ENCODE measurements at places on chromosomes 4 and X.

- no peak for DNase-seq
These were observed 274.5 kb upstream of the NOCT start for GRCh38 chr4:138740816-138741745.

- DNase-seq, result no peak
These were observed 321.6 kb downstream of the ARHGAP10 start for GRCh38 chr4:148053298-148054003.

DNA sequence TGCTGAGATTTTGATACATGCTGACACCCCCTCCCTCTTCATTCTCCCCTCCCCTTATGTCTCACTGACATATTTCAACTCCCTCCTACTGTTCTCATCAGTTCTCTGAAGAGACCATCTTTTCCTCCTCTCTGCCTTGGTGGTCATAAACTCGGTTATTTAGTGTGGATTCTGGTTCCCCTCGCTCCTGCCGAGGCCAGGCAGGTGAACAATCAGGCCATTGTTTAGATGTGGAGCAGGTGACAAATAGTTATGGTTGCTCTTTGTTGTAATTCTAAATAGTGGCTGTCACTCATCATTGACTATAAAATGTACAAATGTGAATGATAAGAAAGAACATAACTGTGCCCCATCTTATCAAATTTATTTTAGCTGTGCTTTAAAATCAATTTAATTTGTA, 324.6 kb downstream of the BCOR start:
- DNase-seq, result no peak

GRCh38 chr4:111636961-111637585, 508.2 kb upstream of the FAM241A start:
- DNase-seq, result no peak

DNA sequence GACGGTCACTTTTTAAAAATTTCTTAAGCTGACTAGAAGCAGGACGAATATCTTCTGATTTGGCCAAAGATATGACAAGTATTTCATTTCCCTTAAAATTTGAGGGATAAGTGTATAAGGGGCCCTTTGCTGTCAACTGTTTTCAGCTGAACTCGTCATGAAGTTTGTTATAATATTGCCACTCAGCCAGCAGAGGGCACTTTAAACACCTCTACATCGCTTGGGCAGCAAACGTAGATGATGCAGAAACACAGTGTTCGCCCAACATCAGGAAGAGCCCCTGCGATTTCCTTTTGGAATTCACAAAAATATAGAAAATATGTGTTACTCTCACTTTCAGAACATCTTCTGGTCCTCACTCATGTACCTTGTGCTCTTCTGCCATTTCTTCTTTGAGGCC, 435.7 kb upstream of the FMR1 start:
- DNase-seq, result peak; percentile 57

DNA sequence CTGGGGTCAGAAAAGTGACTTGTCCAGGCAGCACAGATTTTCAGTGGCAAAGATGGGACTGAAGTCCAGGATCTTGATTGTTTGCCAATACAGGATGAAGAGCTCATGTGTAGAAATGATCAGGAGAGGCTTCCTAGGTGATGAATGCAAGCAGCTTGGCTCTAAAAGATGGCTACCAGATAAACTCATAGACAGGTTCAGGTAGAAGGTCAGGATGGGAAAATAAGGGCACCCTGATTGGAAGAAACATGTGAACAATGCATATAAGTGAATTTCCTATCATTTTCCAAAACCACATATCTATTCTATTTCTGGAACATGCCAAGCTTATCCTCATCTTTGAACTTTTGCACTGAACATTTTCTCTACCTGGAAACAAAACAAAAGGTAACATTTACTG, 87.7 kb downstream of the FAM13A start:
- no peak for DNase-seq

DNA sequence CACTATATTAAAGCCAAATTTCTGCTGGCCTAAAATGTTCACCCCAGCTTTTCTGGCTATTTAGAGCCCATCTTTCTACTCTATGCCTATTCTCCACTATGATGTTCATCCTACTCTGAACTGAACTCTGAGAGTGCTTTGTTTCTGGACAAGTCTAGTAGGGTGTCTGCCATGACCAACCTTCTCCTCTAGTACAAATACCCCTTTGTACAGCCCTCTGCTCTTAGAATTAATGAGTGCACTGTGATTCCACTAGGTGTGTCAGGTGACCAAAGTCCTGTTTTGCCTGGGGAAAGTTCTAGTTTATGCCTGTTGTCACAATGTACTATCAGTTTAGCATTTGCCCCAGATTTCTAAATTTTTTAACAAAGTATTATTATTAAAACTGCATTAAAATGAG, 388.1 kb upstream of the MAD2L1 start:
- DNase-seq, result no peak

DNA sequence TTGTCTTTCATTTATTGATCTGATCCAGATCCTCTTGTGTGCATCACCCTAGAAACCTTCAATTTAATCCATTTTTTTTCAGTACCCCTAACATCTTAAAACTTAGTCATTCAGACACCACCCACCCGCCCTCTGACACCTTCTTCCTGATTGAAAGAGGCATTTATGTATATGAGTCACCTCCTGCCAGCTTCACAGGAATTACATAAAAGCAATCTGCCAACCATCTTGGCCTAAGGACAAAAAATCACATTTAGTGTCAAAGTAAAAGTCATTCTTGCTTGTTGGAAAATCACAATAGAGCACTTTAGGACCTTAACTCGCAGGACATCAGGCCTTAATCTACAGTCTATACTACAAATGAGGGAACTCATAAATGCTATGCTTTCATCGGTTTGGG, 52.1 kb downstream of the NDST3 start:
- no peak for DNase-seq

DNA sequence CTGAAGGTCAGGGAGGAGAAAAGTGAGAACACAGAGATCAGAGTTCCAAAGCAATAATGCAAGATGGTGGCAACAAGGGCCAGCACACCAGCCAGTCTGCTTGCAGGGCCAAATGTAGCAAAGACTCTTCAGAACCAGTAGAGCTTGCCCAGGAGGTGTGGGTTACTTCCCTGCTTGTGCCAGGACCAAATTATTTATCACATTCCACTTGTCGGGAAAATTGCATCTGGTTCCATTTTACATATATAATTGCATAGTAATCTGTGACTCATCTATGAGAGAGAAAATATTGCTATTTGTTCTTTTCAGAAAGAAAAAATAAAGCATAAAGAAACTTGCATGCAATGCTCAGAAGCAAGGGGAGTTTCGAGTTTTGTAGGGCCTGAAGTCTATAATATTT, 41.4 kb downstream of the MAML3 start:
- DNase-seq, result no peak

DNA sequence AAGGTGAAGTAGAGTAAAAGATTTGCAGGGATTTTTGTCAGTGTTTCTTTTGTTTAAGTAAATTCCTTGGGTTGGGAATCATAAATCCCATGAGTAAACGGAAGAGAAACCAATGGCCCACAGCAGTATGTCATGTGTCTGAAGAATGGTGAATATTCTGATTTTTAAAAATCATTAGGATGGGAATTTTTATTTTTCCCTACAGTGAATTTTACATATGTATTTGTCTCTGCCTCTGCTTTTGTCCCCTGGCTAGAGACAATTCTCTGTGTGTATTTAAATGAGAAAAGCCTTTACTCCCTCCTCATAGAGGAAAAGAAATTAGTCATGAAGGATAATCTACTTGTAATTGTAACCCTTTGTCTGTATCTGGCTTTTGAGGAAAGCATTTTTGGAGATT, 152.1 kb downstream of the THOC2 start:
- DNase-seq, result no peak

DNA sequence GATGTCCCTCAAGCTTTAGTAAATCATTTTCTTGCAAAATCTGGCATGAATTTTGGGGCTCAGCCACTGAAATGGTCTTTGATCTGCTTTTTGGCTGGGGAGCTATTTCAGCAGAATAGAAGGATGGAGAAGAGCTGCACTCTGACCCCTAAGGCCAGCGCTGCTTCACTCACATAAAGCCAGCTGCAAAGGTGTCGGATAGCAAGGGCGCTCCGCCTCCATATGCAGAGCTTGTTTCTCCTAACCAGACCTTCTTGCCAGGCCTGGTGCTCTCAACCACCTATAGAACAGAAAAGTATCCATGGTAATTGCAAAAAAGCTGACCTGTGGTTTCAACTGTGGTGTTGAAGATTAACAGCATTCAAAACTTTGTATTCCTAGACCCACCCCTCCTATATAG, 24.1 kb upstream of the COQ2 start:
- DNase-seq, result no peak

GRCh38 chrX:16712548-16713155, at the start of gene CTPS2:
TSS of gene CTPS2 (minus strand) at chrX:16712669. CDS start at chrX:16702902, 9,767 bp downstream.
- DNase-seq, result peak; percentile 87

- DNase-seq, result no peak
These were observed 133.6 kb downstream of the CPE start for GRCh38 chr4:165512424-165512823.

DNA sequence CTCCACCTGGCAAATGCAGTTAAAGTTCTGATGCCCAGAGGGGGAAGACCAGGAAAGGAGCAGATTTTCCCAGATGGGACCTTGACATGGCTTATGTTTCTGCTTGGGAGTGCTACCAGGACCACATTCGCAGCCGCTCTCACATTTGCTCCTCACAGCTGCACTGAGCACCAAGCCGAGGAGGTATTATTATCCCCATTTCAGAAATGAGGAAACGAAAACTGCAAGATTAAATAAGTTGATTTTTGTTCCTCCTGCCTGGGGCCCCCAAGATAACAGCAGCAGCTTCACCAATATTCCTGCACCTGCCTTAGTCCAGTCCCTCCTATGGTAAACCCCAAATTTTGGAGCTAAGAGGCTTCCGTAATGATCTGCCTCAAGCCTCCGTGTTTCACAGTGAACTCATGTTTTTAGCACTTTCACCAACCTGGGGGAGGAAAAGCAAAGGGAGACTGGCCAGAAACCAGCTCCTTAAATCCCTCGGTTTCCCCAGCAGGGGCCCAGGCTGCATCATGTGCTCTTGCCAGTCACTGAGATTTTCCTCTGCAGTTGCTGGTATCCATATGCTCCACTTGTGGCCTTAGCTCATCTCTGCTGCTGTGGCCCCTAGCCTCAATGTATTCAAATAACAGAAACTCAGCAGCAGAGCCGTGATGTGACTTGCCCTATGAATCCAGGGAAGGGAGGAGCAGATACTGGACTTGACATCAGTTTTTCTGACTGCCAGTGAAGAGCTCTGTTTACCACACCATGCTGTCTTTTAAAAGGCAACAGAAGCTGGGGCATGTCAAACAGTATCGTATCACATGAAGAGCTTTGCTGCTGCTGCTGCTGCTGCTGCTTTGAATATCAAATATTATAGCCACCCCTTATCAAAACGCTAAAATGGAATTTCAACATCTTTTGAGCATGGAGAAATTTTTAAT, 95.5 kb upstream of the KLHL13 start:
- DNase-seq, result peak; percentile 22

- no peak for DNase-seq
These were observed 3.7 kb upstream of the GABRA2 start for GRCh38 chr4:46393606-46394005.

DNA sequence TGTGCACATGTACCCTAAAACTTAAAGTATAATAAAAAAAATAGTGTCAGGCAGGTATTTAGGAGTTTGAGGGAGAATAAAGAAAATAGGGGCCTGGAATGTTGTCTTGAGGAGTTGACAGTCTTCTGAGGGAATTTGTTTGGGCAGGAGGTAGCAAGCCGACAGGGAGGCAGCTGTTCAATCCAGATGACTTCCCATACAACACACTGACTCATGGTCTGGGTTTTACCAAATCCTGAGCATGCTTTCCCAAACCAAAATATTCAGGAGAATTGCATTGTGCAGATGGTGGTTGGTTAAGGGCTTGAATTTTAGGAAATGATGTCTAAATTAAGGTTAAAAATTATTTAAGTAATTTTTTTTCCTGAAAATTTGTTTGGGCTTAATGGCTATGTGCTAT, 430.0 kb downstream of the INPP4B start:
- DNase-seq, result no peak

GRCh38 chr4:1009542-1010394, 1.7 kb upstream of the FGFRL1 start:
- peak; percentile 74 for DNase-seq

- no peak for DNase-seq
These were observed 101.8 kb upstream of the TLR3 start for GRCh38 chr4:185966997-185967775.

DNA sequence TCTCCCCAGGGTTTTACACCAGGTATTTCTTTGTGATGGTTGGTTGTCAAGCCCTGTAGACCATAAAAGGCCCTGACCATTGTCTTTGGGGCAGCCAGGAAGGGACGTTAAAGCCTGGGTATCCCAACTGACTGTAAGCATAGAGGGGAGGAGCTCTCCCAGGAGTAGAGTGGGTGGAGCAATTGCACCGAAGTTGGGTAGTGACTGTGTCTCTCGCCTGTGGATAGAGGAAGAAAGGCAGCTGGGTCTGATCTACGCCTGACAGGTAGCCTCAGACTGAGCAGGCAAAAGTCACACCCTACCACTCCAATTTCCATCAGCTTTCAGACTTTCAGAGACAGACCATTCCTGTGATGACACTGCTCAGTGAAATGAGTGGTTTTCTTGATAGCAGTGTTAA, 123.3 kb downstream of the KLHL8 start:
- DNase-seq, result no peak

GRCh38 chrX:574251-574650, 56.3 kb upstream of the SHOX start:
- DNase-seq, result peak; percentile 12

DNA sequence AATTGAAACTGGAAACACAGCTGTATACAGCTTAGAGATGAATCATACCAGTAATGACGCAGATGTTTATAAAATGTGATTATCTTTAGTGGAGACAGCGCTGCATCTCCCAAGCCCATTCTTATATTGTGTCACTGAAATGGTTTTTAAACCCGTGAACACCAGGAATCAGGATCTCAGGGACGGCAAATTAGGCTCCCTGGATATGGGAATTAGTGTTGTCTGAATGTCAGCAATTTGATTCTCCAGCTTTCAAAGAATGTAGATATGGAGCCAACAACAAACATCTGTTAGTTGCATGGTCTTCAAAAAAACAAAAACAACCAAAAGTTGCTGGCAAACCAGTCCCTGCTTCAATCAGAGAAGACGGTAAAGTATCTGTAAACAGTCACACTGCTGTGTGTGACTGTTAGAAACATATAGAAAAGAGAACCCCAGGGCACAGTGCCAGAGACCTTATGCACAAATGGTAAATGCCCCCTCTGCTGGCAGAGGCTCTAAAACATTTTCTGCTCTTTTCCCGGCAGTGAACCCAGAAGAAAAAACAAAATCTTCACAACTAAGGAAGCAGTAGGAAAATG, 351.9 kb upstream of the FTHL17 start:
- DNase-seq, result peak; percentile 71

- DNase-seq, result no peak
These were observed 51.7 kb downstream of the PHF8 start for GRCh38 chrX:53992589-53992988.
